ENCODE measurements at places on chromosomes 6 and 20.

DNA sequence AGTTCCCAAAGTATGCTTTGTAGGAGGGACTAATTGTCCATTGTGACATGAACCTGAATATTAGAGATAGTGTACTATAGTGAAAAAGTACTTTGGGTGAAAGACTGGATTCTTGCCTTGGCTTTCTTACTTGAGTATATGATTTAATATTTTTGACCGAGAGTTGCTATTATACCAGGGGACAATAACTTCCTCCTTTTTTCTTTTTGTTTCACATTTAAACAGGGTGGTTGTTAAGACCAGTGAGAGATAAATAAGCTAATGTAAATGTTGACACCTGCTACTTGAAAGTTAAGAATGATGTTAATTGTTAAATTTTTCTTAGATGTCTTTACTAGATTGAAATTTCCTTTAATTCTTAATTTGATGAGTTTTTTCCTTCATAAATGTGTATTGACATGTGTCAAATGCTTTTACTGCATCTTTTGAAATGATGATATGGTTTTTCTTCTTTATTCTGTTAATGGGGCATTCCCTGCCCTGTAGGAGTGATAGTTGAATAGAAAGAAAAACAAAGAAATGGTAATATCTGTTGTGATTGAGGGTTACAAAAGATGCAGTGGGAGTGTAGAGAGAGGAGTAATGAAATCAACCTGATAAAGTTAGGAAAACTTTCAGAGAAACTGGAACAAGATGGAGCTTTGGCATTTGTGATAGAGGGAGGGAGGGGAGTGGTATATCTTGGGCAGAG lies 48.4 kb downstream of the ZFAND3 start:
- DNase-seq: no peak

DNA sequence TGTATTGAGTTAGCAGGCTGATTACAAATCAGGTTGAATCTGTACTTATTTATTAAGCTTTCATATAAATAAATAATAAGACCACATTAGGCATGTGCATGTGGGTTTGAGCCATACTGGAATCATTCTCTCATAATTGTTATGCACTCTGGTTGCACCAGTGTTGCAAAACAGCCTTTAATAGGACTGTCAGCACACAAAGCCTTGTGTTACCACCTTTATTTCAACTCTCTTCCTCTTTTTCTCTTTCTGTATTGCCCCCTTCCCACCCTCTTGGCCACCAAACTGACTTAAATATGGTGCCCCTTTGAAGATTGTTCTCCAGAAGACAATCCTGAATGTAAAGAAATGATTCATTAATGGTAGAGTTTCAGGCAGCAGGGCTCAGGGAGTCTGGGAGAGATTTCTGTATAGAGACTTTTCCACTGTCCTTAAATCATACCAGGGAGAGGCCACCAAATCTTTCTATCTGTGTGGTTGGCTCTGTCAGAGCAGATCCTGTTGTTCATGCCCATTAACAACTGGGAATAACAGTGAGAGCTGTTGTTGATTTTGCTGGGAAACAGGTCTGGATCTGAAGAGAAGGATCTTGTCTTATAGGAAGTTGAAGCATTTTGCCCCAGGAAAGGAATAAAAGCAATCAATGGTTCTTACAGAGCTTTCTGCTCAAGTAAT lies 131.6 kb upstream of the SOX4 start:
- DNase-seq: no peak

- no peak for DNase-seq
These were observed 18.7 kb upstream of the HECA start for GRCh38 chr6:139115989-139116758.

DNA sequence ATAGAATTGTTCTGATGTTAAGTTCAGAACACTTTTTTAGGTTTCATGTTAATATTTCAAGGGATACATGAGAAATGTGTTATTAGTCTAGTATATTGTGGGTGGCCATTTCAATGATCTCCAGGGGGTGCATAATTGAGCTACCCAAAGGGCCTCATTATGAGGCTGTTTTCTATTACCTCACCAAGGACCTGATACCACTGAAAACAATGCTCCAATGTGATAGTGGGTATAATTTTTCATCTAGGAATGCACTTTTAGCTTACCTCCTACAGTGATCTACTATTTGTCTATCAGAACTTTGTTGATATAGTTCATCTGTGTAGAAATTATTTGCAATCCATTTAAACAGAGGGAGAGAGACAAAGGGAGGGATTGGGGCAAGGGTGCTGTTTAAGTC lies 106.8 kb upstream of the HS3ST5 start:
- no peak for DNase-seq

- no peak for DNase-seq
These were observed 107.2 kb downstream of the TOX2 start for GRCh38 chr20:44021900-44022299.

- no peak for DNase-seq
These were observed 274.7 kb downstream of the CDKAL1 start for GRCh38 chr6:20808924-20809323.

DNA sequence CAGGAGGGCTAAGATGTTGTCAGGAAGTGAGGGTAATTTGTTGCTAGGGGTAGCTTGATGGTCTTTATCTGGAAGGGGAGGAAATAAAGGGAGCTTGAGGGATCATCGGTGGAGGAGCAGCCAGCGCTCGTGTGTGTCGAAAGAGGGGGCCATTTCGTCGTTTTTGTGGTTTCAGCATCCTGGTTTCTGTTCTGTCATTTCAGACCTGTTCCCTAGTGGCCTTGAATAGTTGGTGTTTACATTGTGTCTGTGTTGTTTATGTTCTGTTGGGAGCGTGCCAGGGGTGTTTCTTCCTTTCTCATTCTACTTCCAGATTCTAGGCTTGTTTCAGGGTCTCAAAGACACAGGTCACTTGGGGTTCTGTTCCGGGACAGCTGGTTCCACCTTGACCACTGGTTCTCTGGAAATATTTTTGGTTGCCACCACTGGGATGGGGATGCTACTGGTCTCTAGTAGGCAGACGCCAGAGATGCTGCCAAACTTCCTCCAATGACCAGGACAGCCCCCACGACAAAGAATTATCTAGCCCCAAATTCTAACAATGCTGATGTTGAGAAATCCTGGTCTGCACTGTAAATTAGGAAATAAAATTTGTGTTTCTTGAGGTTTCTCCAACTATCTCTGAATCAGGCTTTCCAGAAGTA lies 113.9 kb upstream of the NAA20 start:
- no peak for DNase-seq

GRCh38 chr6:21151119-21151518 lies 442.4 kb upstream of the SOX4 start:
- DNase-seq: no peak

- DNase-seq: no peak
These were observed 392 bp upstream of the TASP1 start for GRCh38 chr20:13639150-13639497.

GRCh38 chr6:12208190-12208589 lies 82.0 kb upstream of the EDN1 start:
- DNase-seq: no peak

DNA sequence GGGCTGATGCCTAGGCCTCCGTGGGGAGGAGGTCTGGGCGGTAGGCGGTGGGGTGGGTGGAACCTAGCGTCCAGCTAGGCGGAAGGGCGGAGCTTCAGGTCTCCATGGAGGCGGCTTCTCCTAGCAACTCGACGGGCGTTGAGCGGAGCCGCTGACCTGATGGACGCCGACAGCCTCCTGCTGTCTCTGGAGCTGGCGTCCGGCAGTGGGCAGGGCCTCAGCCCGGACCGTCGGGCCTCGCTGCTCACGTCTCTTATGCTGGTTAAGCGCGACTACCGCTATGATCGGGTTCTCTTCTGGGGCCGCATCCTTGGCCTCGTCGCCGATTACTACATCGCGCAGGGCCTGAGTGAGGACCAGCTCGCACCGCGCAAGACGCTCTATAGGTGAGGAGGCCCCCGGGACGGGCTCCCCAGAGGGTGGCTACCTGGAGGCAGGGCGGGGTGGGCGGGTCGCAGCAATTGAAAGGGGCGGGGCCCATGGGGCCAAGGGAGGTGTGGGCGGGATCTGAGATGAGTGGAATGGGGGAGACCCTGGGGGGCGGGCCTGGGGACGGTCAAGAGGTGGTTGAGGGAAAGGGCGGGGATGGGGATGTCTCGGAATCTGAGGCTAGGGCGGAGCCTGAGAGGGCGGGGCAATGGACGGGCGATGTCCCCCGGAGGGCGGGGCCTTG lies at the start of gene RSPH9:
Gene RSPH9, plus strand, starts transcription at position 97 of the 673 bp plus-strand sequence. Its CDS starts 63 bp downstream, at position 160.
- DNase-seq: no peak

GRCh38 chr6:218153-219018 lies 73.9 kb upstream of the DUSP22 start:
- DNase-seq: no peak

DNA sequence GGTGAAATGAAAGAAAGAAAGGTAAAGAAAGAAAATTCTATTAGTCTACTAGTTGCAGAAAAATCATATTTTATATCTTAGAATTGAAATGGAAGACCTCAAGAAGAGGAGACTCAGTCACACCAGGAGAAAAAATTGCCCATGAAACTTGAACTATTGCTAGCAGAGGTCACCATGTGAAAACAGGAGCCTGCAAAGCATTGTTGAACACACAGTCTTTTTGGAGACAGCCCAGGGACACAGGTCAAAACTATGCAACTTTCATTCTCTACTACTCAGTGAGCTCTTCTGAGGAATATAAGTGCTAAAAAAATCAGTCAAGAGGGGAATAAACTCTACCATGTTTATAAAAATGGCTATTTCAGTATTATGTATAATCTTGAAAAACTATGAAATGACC lies 89.8 kb upstream of the TENT5A start:
- no peak for DNase-seq

- DNase-seq: no peak
These were observed 265.0 kb downstream of the UTRN start for GRCh38 chr6:144549837-144550747.

GRCh38 chr20:51565298-51566144 lies 23.0 kb upstream of the NFATC2 start:
- no peak for DNase-seq

DNA sequence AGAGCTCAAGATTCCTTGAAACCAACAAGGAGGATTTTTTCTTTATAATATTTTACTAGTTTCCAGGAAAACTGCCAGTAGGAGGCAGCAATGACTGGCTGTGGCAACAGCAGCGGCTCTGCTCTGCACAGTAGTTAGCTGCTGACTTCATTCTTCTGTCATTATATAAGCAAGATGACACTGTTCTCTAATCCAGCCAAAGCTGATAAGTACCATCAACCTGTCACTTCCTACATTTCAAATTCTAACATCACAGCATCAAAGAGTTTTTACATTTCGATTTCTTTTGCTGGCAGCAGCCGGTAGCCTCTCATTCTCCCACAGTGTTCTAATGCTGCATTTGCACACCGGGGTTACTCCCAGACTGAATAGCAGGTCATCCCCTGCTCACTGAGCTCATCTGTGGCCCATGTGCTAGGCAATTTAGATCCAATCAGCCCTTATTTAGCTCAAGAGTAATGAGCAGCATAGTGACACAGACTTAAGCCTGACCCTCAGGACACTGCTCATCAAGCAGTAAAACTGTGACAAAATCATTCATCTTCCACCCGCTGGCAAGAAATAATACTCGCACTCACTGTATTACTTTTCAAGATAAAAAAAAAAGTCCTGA lies 67.8 kb downstream of the MMS22L start:
- DNase-seq: no peak

DNA sequence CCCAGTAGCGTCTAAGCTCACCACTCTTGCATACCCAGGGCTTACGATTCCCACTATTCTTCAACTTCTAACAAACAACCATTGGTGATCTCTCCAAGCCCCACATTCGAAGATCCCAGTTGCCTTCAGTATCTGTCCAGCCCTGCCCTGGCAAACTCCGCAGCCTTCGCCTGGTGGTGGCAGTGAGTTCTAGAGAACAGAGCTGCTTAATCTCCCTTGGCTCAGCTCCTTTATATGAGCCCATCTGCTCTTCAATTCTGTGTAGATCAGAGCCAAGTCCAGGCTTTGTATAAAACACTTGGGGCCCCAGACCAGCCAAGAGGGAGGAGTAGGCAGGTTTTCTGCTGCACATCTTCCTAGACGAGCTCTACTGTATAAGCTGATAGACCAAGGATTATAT lies 193.3 kb downstream of the PHACTR1 start:
- no peak for DNase-seq

DNA sequence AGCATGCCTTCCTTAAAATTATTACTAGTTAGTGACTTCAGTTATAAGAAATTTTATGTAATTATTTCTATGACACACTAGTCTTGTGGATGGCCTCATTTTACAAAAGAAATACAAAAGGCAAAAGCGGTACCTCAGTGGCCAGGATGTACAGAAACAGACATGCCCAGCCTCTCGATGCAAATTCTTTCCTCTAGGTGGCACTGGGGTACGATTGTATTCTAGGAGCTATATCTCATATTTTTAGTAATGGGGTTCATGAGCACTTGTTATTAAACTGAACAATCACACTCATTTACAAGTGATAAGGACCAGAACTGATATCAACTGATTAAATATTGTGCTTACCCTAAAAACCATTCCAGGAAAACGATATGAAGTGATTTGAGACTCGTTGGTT lies 59.8 kb downstream of the SOD2 start:
- DNase-seq: no peak

DNA sequence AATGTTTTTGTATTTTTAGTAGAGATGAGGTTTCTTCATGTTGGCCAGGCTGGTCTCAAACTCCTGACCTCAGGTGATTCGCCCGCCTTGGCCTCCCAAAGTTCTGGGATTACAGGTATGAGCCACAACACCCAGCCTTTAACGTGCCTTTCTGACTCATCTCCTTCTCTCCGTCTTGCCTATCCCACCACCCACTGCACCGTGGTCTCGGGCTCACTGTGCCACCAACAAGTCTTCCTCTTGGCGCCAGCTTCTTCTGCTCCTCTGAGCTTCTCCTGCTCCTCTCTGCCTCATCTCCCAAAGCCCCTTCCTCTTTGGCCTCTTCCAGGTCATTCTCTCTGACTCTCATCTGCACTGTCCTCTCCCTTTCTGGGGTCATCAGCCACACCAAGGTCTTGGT lies 41.0 kb downstream of the TMEM242 start:
- DNase-seq: no peak

DNA sequence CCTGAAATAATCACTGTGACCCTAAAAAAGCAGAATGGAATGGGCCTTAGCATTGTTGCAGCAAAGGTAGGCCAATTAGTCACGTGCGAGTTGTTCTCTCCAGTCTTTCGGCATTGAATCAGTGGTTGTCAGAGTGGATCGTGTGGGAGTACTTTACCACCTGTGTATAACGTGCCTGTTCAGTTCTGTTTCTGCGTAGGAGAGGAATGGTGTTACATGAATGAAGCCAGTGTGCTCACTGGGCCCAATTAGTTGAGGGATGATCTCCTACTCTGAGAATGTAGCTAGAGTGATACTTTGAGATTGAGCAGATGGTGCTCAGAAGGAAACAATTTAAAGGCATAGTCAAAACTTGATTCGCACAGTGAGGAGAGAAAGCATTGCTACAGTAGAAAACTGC lies 72.4 kb upstream of the KIF25 start:
- DNase-seq: no peak

- peak; percentile 45 for DNase-seq
These were observed at the start of gene ULBP3 for GRCh38 chr6:150068720-150069648. TSS of gene ULBP3 (minus strand) at chr6:150069121. CDS start at chr6:150069066, 55 bp downstream.
